ENCODE measurements at places on chromosomes 3 and 15. TPM values are rescaled to one million over a fixed set of nuclear protein-coding genes. Genes with fewer than 3 reads are reported as not detected.

The CP gene
- 1.1 TPM for total RNA-seq

The ZPLD1 gene
- total RNA-seq, result 0.28 TPM

The ARGFX gene
- not detected for total RNA-seq

The CACNA1D gene
- total RNA-seq, result 0.14 TPM

The RNU5B-1 gene
- total RNA-seq, result not detected

All from smooth muscle cell of bladder (primary cell).